ENCODE measurements at places on chromosomes 11 and 22.
A peak's percentile ranks its signal among the peaks of the same experiment; 100 is the strongest.

GRCh38 chr22:19070397-19071169, 51.6 kb downstream of the DGCR2 start:
- no peak for DNase-seq

DNA sequence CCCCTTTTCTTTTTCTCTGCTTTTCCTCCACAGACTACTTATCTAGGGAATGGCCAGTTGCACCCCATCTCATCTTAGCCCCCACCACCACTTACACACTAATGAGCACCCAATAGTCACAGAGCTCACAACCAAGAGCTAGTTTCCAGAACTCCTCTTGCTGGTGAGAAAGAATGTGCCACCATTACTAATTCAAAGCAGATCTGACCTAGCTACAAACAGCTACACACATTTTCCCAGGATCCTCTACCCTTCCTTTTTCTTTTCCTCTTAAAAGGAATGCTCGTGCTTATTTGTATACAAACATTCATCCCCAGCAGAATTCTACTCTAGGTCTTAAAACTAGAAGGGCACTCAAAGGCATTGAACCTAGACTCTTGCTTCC, 136.8 kb downstream of the CD44 start:
- DNase-seq: no peak

GRCh38 chr11:9130297-9130696, 38.9 kb upstream of the SCUBE2 start:
- DNase-seq: no peak

DNA sequence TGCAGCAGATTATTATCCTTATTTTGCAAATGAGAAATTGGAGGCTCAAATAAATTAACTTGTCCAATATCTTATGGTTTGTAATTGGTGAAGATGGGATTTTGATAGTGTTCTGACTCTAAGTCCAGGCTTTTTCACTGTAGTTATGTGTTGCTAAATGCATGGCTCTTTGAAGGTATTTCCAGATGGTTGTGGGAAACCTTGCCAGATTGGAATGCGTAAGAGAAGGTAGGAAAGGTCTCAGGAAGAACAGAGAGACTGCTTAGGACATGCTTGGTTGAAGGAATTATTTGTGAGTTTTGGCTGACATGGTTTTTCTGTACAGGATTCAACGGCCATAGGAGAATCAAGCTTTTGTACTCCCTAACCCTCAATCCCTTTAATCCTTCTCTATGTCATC, 108.6 kb downstream of the STIM1 start:
- no peak for DNase-seq

GRCh38 chr11:34300026-34300925, 57.5 kb downstream of the ABTB2 start:
- DNase-seq: no peak

- no peak for DNase-seq
Observed at GRCh38 chr11:73414977-73415651, 38.9 kb downstream of the RELT start.

DNA sequence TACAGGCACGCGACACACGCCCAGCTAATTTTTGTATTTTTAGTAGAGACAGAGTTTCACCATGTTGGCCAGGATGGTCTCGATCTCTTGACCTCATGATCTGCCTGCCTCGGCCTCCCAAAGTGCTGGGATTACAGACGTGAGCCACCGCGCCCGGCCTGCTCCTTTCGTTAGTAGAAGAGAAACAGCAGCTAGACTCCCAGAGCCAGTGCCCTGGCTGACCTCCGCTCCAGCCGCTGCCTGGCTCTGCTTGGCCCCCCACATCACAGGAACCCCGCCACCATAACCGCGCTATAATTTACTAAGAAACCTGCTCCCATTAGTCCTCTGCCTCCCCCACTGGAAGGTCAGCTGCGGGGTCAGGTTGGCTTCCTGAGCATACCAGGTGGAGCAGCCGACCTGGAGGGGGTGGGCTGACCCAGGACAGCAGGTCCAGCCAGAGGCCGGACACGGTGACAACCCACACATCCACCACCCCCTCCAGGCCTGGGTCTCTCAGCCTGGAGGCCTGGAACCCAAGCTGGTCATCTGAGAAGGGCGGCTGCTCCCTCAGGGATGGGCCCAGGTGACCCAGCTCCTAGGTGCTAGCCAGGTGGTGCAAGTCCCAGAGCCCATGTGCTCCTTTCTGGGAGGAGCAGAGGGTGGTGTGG, 7.5 kb upstream of the POLDIP3 start:
- no peak for DNase-seq

- no peak for DNase-seq
Observed at GRCh38 chr11:44608991-44609782, 43.7 kb downstream of the CD82 start.

GRCh38 chr11:33329705-33330329, 72.6 kb downstream of the HIPK3 start:
- peak; percentile 4 for DNase-seq

GRCh38 chr22:42158456-42159132, 28.0 kb upstream of the CYP2D6 start:
- no peak for DNase-seq

DNA sequence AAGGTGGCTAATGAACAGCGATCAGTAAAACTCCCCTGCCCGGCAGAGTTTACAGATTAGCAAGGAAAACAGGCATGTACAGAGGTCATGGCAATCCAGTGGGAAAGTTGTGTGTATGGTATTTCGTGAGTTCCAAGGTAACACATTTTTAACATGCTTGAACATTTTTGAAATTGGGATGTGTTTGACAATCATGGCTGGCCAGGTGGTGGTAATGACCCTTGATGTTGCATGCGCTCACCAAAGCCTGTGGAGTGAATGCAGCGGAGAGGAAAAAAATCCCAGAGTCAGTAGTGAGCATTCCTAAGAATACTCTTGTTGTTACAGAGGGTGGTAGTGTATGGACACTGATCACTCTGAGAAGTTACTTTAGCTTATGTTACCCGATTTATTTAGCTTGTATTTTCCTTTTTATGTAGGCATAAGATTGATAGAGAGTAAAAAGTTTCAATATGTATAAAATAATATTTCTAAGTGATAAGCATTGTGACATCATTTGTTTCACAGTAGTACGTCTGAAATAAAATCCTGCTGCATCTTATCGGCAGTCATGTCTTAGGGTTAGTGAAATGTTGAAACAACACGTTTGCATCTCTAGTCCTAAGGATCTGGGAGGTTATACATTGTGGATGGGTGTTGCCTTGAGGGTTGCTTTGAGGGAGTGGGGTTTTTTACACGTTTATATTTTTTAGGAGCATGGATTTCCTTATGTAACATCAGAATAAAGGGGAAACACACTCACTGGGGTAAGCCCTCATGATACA, 8.7 kb downstream of the TEAD1 start:
- no peak for DNase-seq

GRCh38 chr11:71171576-71171975, 80.8 kb downstream of the SHANK2 start:
- no peak for DNase-seq

DNA sequence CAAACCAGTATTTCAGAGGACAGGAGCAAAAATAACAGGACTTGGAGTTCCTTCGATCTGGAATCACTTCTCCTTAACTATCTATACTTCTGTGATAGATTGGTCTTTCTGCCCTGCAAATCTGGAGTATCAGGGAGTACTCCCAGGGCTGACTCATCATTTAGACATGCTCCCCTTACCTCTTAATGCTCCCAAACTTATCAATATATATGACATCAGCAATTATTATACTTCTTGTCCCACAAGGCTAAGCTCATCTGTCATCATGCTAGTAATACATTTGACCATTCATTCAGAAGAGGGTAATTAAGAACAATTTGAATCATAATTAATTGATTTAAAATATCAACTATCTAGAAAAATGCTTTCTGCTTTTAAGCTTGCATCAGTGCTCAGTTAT, 163.8 kb downstream of the SWAP70 start:
- DNase-seq: no peak

- no peak for DNase-seq
Observed at GRCh38 chr11:130227373-130227772, 67.8 kb downstream of the ST14 start.

DNA sequence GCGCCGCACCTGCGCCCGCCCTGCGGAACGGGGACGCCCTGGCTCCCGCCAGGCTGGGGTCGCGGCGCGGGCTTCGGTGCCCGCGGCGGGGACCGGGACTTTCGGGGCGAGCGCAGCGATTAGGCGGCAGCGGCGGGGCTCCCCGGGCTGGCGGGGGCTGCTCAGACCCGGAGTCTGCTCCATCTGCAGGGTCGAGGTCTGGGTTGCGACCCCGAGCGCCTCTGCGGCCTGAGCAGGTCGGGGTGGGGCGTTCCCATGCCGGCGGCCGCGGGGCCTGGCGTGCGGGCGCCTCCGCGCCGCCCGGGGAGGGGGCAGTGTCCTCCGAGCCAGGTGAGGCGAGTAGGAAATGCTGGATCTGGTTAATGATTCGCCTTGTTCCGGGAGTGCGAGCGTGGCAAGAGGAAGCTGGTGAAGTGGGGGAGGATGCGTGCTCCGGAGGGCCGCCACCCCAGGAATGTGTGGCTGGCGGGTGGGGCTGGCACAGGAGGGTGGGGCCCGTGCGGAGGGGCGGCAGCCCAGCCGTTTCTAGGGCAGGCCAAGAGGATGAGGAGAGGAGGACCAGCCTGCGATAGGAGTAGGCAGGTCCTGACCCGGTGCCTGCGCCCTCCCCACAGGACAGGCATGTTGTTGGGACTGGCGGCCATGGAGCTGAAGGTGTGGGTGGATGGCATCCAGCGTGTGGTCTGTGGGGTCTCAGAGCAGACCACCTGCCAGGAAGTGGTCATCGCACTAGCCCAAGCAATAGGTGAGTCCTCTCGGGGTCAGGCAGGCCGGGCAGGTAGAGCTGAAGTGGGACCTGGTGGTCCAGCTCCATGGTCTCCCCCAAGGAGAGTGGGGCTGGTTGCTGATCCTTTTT, 606 bp downstream of the RASSF7 start:
- no peak for DNase-seq

DNA sequence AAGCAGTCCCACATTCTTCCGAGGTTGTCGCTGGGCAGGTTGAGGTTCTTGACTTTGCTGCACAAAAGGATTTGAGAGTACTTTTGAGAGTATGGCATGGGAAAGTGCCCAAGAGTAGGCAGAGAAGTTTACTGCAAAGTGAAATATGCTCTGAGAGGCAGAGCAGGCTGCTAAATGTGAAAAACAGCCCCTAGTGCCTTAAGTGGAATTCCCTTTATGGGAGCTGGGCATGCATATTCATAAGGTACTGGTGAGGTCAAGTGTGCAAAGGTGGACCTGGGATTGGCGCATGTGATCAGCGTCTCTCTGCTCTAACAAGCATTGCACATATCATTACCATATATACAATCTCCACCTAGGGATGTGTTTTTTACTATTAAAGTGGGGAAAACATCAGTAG, 12.0 kb upstream of the APOL4 start:
- no peak for DNase-seq

DNA sequence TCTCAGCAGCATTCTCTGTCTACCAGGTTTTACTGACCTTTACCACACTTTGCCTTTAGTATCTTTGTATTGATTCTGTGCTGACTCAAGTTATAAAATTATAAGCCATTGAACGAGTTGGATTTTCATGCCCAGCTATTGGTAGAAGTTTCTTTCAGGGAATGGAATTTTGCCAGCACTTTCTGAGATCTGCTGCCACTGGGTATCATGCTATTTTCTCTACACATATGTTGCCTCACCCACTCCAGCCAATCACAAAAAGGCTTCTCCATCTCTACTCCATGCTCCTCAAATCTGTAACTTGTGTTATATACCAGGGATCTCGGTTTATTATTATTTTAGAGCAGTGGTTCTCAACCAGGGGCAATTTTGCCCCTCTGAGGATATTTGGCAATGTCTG, 25.2 kb downstream of the C11orf96 start:
- no peak for DNase-seq

GRCh38 chr11:121841487-121842191, 274.4 kb downstream of the BLID start:
- no peak for DNase-seq

GRCh38 chr22:17120281-17120680, 879 bp downstream of the TMEM121B start:
- DNase-seq: peak; percentile 27

DNA sequence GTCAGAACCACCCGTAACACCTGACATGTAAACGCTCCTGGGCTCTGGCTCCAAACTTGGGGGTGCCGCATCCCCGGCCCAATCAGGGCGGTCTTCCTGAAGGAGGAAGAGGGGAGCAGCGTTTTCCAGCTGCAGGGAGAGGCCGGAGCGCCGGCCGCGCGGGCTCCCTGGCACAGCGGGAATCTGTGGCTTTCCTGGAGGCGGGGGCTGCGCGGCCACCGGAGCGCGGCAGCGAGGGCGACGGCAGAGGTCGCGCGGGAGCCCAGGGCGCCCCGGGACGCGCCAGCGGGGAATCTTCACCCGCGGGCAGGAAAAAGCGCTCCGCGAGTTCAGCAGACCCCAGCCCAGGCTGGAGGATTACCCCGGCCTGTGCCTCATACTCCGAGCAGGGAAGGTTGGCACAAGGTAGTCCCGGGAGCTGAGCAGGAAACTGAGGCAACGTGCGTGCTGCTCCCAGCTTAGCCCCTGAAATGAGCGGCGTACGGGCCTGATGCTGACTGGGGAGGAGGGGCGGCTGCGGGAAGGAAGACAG, 600 bp upstream of the ESAM start:
- no peak for DNase-seq

DNA sequence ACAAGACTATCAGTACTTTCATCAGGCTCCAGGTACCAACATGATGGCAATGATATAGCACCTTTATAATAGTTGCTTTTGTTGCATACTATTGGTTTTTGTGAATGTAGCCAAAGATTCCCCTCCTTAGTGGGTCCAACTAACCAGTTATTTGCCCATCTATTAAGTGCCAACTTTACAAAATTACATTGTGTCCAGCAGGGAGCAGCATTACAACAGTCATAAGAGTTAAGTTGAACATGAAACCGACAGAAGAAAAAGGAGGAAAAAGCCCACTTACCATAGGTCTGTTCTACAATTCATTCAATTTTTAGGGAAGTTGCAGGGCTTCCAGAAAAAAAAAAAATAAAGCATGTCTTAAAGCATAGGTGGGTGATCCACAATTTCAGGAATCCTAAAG, 21.6 kb downstream of the IMMP1L start:
- DNase-seq: no peak

DNA sequence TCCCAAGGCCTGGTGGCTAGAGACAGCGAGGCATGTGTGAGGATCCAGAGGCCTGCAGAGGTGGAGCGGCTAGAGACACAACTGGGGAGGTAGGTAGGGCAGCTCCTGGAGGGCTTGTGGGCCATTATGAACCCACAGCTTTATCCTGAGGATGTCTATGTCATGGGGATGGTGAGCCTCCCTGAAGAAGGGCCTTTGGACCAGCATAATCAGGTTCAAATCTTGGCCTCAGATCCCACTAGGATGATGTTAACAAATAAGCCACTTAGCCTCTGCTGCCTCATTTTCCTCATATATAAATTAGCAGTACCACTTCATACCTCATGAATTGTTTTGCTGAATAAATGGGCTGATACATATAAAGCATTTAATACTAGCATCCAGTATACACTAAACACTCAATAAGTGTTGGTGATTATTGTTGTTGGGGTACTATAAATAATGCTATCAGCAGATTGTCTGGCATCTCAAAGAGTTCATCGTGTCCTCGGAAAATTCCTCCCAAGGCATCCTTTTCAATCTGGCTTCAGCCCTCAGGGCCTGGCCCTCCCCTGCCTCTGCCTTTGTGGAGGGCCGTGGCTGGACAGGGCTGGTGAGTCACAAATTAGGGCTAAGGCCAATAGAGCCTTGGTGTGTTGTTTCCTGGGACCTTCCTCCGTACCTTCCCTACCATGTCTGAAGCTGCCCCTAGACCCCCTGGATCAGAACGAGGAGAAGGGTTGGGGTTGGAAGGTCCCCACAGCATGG, 30.9 kb upstream of the LRRC32 start:
- DNase-seq: no peak

All from stimulated activated CD4-positive, alpha-beta T cell treated with anti-CD3 and anti-CD28 coated beads, Interleukin-1b, Interleukin-23, amount 100 ng/mL, for 1 hour (primary cell).